H1 (cell line): ENCODE measurements at places on chromosomes 11 and 22.

GRCh38 chr11:116791002-116791812 lies 472 bp downstream of the APOA5 start:
- DNase-seq = peak; percentile 56

- DNase-seq = no peak
Observed at GRCh38 chr11:7462706-7463105, 22.6 kb upstream of the OLFML1 start.

- no peak for DNase-seq
Observed at GRCh38 chr11:58471892-58472291, 29.9 kb upstream of the OR5B12 start.

DNA sequence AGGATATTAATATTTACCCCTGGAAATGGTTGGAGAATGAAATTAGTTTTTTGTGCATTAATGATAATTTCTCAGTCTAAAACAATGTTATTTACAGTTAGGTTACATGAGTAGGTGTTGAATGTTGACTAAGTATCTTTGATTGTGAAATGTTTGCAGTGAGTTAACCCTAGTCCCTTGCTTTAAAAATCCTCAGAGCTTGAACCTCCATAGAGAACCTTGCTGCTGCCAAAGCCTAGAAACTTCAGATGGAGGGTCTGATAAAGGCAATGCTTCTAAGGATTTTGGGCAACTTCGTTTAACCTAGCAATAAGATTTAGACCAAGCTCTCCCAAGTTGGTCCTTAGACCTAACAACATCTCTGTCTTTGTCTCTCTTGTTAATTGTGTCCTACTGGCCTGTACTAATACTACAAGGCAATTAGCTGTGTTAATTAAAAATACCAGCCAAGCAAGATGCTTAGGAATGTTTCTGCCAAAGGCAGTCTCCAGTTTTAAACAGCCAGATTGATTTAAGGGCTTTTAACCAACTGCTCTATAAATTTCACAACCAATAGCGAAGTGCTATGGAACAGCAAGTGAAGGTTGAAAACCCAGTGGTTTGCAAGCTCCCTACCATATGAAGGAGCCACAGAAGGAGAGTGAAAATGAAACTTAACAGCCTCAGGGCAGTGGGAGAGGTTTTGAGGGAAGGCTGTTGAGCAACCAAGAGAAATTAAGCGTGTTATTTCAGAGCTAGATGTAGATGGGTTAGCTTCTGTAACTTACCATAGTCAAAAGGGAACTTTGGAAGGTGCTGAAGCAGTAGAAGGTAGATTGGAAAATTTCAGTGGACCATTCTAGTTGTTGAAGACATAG lies 295.9 kb upstream of the ANO5 start:
- DNase-seq = no peak

DNA sequence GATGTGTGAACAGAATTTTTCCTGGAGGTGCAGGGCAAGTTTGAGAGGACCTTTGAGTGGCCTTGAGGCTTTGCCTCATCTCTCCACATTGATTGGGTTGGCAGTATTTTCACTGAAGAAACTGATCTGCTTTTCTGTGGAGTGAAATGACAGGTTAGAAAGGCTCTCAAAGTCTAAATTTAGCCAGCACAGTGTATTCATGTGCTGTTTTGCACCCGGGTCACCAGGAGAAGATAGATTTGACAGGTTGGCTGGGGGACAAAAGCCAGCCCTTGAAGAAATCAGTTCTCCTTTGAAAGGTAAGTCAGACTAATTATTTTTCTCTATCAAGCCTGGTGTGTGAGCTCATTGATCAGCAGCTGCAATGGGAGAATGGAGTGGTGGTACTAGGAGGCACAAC lies 152.9 kb downstream of the DBX1 start:
- DNase-seq = no peak

DNA sequence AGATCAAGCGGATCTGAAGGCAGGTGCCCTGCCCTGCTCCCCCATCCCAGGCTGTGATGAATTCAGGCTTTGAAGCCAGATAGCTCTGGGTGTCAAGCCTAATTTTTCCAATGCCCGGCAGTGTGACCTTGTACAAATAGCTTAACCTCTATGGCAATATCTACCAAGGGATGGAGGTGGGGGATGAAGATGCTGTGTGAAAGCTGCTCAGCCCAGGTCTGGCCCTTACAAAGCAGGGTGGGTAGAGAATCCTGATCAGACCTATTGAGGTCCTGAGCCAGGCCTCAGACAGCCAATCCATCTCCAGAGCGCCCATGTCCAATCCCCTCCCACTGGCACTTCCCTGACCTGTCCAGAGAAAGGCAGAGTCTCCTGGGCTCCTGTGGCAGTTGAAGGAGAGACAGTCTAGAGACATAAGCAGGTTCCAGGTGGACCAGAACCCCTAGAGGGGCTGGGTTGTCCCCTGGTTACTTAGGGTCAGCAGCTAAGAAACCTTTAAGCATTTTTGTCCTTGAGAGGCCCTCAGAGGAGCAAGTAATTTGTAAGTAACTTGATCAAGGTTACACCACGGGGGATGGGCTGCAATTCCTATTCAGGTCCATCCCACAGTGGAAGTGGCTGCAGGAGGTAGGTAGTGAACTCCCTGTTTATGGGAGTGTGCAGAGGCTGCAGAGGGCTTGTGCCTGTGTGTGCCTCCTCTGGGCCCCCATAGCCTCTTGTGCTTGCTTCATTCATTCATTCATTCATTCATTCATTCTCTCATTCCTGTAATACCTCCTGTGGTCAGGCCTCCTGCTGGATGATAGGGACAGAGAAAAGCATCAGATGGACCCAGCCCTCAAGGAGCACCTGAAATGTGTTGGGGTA lies 10.4 kb downstream of the P2RY2 start:
- DNase-seq = no peak

DNA sequence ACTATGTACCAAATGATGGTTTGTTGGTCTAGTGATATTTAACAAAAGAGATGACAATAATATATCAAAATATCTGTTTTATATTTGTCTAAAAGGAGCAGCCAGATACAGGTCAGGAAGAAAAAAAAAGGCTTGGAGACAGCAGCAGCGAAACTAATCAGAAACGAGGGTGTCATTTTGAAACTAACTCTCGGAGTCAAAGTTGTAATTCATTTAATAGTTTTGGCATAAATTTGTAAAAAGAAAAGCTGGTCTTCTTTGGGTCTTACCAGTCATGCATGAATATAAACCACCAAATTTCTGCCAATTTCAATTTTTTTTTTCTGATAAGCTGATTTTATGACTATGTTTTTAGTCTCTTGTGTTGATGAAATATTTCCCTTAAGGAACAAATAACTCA lies 25.5 kb downstream of the NPAT start:
- DNase-seq = no peak

GRCh38 chr11:104531894-104532293 lies 366.4 kb downstream of the CASP12 start:
- no peak for DNase-seq

GRCh38 chr11:76719281-76719680 lies 48.7 kb upstream of the LRRC32 start:
- DNase-seq = no peak

DNA sequence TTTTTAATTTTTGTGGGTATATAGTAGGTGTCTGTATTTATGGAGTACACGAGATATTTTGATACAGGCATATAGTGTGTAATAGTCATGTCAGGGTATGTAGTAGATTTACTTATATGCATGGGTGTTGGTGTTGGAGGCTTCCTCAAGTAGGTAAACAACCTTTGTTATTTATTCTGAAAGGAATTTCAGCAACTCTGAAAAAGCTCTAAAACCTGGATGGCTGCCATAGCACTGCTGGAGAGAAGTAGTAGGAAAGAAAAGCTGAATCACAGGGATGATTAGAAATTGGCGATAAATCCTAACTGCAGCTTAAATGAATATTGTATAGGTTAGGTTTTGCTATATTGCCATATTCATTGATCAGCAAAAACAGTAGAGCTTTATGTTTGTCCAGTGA lies 44.4 kb upstream of the ST14 start:
- no peak for DNase-seq

DNA sequence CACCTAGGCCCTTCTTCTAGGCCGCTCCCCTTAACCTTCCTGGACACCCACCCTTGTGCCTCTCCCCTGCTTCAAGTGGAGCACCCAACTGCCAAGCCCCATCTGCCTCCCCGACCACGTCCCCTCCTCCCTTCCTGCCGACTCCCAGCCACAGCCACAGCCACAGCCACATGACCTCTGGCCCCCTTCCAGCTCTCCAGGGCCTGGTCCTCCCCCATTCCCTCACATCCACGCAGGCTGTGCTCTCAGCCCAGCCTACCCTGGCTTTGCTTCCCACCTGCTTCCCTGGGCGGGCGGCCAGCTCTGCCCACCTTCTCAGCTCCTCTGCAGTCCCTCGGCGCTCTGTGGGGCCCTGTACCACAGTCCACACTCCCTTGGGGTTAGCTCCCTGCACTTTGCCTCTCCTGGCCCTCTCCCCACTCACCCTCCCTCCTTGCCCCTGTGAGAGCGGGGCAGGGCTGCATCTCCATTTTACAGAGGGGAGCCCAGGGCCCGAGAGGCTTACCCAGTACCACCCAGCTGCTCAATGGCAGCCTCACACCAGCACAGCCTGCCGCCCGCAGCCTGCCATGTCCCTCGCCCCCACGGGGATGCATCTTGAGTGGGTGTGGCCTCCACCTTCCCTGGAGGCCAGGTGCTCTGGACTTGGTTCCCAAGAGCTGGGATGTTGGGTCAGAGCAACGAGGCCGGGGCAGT lies 20.3 kb downstream of the PARVG start:
- DNase-seq = no peak

GRCh38 chr11:75706260-75706729 lies 11.3 kb upstream of the MOGAT2 start:
- DNase-seq = peak; percentile 49

GRCh38 chr22:20647586-20648305 lies 126.2 kb upstream of the SERPIND1 start:
- DNase-seq = no peak

DNA sequence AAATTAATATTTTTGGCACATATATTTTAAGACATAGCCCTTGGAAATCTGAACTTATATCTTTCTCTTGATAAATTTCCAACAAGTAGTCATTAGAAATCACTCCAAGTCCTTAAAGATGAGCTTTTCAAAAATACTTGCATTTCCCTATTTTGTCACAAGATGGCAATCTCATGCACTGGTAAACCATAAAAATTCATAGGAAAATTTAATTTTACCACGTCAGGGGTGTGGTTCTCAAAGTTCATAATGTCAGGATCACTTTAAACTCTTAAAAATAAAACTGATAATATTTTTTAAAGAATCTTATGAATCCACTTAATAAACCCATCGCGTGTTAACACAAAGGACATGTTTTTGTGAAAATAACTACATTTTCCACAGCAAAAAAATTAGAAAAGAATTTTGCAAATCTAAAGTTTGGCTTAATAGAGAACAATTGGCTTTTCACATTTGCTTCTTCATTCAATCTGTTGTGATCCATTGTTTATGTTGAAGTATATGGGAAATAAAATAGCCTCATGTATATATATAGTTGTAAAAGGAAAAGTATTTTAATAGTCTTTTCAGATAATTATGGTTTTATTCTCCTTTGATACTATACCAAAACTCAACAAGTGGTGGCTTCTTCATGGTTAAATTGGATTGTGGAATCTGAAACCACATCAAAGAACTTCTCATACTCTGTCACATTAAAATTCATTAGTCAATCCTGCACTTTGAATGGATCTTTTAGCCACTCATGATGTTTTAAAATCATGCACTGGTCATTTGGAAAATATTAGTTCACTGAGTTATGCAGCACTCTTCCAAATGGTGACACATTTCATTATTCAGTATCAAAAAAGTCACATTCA lies 169.1 kb downstream of the CADM1 start:
- DNase-seq = no peak

- no peak for DNase-seq
Observed at GRCh38 chr11:125945797-125946520, at the start of gene VSIG10L2. Gene VSIG10L2, plus strand, starts transcription at chr11:125946044. Its CDS starts 12 bp downstream, at chr11:125946056.

DNA sequence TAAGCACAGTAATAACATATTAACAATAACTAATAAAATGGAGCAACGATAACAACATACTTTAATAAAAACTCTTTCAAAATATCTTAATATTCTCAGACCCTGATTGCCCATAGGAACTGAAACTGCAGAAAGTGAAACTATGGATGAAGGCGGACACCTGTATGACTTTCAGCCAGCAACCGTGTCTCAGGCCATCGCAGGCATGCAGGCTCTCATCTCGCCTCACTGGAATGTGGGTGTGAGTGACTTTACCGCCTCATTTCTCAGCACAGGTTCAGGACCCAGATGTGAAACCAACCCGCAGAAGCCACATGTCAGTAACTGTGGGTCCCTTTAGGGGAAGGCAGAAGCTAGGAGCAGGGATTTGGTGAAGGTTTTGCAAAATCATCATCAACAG lies 539.1 kb downstream of the FAM181B start:
- DNase-seq = no peak

DNA sequence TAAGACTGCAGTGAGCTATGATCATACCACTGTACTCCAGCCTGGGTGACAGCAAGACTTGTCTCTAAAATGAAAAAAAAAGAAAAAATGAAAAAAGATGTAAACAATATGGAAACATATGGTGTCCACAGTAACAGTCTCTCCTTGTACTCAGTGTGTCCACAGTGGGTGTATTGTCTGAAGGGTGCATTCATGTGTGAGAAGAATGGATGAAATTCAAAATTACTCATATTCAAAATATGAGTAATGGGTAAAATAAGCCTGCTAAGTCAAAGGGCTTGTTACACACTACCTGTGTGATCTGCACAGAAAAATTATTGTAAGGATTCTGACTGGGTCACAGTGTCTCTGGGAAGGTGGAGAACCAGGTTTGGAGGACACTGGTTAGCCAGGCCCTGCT lies 26.9 kb downstream of the PPFIA1 start:
- no peak for DNase-seq

DNA sequence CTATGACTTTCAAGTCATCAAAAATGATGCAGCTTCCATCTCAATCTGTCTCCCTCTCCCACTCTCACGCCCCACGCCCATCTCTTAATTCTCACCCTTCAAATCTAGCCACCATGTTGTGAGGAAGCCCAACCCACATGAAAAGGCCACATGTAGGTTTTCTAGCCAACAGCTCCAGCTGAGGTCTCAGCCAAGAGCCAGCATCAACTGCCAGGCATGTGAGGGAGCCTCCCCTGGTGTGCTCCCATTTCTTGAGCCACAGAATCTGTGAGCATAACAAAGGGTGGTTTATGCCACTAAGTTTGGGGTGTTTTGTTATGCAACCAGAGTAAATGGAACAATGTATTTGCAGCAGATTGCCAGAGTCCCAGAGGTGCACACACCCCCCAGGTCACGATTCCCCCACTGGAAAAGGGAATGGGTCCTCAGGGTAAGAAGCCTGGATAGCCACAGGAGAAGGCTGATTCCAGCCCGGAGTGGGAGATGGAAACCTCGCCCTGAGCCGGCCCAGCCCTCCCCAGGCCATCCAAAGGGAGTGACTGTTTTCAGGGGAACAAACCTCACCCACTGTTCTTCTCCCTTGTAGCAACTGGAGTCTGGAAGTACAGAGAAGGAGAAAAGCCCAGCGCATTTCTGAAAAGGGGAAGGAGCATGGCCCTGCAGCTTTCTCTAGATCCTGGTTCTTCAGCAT lies 20.0 kb upstream of the LINC01488 start:
- DNase-seq = no peak

- DNase-seq = no peak
Observed at GRCh38 chr22:25406510-25407210, 157.8 kb upstream of the GRK3 start.

DNA sequence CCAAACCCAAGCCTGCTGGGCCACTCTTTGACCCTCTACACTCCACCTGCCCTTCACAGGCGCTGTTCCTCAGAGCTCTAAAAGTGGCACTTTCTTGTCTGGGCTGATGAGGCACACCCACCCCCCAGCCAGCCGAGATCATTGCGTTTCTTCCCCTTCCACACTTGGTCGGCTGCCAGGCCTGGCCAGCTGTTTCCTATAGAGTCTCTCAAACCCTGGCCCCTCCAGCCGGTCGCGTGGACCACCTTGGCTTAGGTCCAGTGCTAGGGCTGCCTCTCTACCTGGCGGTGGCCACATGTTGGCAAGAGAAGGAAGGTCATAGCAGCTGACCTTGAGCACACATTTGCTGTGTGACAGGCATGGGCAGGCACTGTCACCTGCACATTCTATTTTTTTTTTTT lies 60.6 kb downstream of the PPP6R2 start:
- DNase-seq = no peak
